ENCODE measurements at places on chromosomes 3 and 15.

DNA sequence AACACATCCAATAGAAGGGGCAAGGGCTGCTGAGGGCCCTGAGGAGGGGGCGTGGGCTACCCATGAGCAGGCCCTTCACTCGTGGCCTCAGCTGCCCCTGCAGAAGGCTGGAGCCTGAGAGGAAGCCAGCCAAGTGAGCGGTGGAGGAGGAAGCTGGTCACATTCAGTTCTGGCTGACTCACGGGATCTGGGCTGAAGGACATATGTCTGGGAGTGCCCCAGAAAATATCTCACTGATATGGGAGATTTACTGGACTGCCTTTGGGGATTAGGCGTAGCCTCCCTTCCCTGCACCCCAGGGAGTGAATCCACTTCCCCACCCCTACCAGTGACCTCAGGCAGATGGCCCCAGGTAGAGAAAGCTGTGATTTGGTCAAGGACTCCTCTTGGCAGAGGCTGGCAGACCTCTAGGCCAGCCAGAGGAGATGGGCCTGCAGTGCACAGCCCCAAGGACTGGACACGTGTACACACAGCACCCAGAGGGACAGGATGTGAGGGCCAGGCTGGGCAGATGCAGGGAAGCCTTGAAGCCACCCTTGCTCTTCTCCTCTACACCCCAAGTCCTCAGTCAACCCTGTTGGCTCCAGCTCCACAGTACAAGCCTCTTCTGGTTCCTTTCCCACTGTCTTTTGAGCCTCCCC lies 14.2 kb upstream of the ANKDD1A start:
- no peak overlapping the region for H3K4me3 ChIP-seq
- no peak for DNase-seq
- H3K27ac ChIP-seq, result peak overlapping the region; percentile 88
- no peaks in the 10 kb centered on the region for H3K27me3 ChIP-seq

DNA sequence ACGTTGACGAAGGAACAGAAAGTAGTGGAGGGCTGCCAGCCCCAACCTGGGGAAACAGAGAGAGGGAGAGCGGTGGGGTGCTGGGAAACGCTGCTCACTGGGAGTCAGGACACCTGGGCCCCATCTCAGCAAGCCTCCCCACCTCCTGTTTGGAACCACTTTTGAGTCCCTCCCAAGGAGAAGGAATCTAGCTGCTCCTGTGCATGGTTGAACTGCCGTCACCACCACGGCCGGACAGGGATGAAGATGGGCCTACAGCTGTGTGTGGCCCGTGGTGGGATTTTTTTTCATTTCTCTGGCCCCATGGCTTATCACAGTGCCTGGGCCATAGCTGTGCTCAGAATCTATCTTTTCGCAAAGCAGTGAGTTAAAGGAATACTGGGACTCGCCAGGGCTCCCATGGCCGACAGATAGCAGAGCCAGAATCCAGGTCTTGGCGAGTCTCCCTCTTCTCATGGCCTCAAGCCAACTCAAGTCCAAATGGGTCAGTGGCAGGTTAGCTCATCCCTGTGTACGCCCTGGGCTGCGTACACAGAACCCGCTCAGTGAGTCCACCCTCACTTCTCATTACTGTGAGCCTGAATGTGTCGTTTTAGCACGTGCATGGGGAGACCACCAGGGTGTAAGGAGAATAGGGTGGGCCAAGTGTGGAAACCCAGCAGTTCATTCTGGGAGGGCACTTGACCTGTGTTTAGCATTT lies 271.2 kb downstream of the FAM43A start:
- H3K27ac ChIP-seq, result no peak overlapping the region
- H3K4me1 ChIP-seq, result peaks cover 6% of the 10 kb centered on the region

- no peaks in the 10 kb centered on the region for H3K36me3 ChIP-seq
- no peaks in the 10 kb centered on the region for H3K27me3 ChIP-seq
- no peak overlapping the region for H3K4me3 ChIP-seq
- H3K27ac ChIP-seq, result no peak overlapping the region
- DNase-seq, result no peak
These were observed 20.4 kb downstream of the GRK7 start for GRCh38 chr3:141783632-141784031.

DNA sequence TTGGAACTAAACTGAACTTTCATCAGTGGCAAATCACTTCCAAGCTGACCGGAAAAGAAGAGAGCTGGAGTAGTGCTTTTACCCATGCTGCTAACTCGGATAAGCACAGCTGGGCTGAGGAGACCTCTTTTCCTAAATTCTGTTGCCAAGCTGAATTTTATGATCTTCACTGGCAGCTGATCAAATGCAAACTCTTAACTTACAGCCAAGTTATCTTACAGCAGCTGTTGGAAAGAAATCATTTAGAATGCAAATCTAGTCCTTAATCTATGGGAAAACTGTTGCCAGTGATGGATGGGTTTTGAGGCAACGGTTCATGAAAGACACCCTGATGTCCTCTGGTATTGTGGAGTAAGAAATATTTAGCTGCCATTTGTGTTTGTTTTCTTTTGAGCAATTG lies 216.5 kb downstream of the ZNF385D start:
- no peaks in the 10 kb centered on the region for H3K27me3 ChIP-seq
- H3K4me3 ChIP-seq, result no peak overlapping the region
- DNase-seq, result peak; percentile 59
- H3K4me1 ChIP-seq, result no peaks in the 10 kb centered on the region

- H3K27me3 ChIP-seq, result no peaks in the 10 kb centered on the region
- H3K27ac ChIP-seq, result peak overlapping the region; percentile 62
- H3K36me3 ChIP-seq, result no peaks in the 10 kb centered on the region
- DNase-seq, result peak; percentile 41
These were observed 503 bp downstream of the HLTF start for GRCh38 chr3:149085828-149086231.

GRCh38 chr15:65421360-65422215 lies 1.2 kb downstream of the IGDCC4 start:
- DNase-seq, result peak; percentile 85
- peak overlapping the region; percentile 26 for H3K4me3 ChIP-seq
- peaks cover 11% of the 10 kb centered on the region for H3K4me1 ChIP-seq

GRCh38 chr15:87829332-87830050 lies 427.0 kb downstream of the NTRK3 start:
- H3K4me3 ChIP-seq, result no peak overlapping the region
- H3K4me1 ChIP-seq, result no peaks in the 10 kb centered on the region
- H3K27me3 ChIP-seq, result no peaks in the 10 kb centered on the region

Measured in left lung (tissue), 14 donors.